ENCODE measurements at places on chromosomes 3 and 15.
A peak's percentile ranks its signal among the peaks of the same experiment; 100 is the strongest.

GRCh38 chr15:86772369-86773059 lies 692.8 kb downstream of the AGBL1 start:
- no peak for DNase-seq

- no peak for DNase-seq
Measured at GRCh38 chr15:63456258-63456657, 48.1 kb upstream of the USP3 start.

GRCh38 chr3:112569265-112569664 lies 7.4 kb downstream of the SLC35A5 start:
- no peak for DNase-seq

DNA sequence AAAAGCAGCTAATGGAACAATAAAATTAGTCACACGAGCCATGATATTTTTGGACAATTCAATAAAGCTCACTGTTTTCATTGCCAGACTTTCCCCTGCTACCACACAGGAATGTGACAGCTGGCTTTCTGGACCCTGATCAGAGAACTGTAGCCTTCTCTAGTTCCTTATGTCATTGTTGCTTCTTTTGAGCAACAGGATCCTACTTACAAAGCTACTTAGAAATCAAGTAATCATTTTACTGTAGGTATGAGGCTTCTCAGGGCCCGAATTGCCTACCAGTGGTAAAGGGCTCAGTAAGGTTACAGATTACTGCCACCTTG lies 94.3 kb upstream of the AADACL2 start:
- DNase-seq: no peak

DNA sequence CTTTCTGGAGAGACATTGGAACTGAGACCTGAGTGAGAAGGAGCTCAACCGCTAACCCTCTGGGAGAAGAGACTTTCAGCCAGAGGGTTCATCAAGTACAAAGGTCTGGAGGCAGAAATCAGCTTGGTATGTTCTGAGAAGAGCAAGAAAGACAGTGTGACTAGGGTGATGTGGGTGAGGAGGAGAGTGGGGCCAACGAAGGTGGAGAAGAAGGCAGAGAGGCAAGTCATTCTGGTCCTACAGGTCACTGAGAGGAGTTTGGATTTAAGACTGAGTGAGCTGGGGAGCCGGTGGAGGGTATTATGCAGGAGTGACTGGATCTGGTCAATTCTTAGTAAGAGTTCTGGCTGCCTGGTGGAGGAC lies 12.2 kb downstream of the XIRP1 start:
- no peak for DNase-seq

GRCh38 chr3:49161808-49162530 lies 4.2 kb downstream of the CCDC71 start:
- DNase-seq: no peak

DNA sequence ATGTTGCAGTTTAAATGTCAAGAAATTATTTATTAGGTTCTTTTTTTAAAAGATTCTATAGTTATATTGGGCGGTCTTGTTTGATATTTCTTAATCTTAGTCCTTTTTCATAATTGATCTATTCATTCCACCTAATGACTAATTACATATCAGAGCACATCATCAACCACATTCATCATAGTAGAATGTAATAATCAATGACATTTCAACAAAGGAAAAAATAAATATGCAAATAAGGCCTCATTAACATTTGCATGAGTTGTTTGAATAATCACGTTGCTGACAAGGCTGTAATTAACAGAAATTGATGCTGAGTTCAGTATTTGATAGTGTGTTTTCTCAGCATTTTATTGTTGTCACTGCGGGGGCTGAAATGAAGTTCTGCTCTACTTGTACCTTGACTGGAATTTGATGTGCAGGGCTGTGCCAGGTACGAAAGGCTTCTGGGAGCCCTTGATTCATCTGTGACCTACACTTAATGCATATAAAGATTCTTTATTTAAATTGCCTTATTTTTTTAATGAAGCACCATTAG lies 215.7 kb downstream of the TCF12 start:
- DNase-seq: no peak

DNA sequence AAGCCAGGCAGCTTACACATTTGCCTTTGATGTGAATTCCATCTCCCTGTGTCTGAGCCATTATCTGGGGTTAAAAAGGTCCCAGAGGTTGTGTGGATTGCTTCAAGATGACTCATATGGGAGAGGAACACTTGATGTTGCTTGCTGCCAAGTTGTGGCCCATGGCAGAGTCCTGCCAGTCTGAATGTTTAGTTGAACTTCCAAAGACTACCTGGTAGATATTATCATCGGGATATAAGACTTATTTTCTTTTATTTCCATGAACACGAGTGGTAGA lies 85.6 kb downstream of the TJP1 start:
- no peak for DNase-seq

GRCh38 chr3:123122525-123123315 lies 55.9 kb downstream of the PDIA5 start:
- DNase-seq: no peak

DNA sequence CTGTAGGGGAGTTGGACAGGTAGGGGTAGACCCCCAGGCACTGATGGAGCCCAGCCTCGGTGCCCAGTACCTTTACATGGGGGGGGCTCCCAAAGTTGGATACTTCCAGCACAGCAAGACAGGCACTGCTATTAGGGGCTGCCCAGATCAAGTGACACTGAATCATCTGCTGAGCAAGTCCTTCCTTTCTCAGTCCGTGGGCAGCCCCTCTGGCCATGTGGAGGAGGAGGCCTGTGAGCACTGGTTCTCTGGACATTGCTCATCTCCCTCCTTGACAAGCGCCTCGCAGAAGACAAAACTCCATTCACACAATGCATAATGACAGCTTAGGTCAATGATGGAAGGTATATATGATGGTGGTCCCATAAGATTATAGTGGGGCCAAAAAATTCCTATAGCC lies 35.7 kb downstream of the EEFSEC start:
- DNase-seq: no peak

GRCh38 chr3:130276203-130276803 lies 69.2 kb upstream of the COL6A5 start:
- DNase-seq: peak; percentile 21

- DNase-seq: no peak
Measured at GRCh38 chr15:45117308-45118130, 3.4 kb downstream of the DUOXA2 start.

GRCh38 chr15:77358545-77359240 lies 61.2 kb downstream of the PEAK1 start:
- DNase-seq: no peak

DNA sequence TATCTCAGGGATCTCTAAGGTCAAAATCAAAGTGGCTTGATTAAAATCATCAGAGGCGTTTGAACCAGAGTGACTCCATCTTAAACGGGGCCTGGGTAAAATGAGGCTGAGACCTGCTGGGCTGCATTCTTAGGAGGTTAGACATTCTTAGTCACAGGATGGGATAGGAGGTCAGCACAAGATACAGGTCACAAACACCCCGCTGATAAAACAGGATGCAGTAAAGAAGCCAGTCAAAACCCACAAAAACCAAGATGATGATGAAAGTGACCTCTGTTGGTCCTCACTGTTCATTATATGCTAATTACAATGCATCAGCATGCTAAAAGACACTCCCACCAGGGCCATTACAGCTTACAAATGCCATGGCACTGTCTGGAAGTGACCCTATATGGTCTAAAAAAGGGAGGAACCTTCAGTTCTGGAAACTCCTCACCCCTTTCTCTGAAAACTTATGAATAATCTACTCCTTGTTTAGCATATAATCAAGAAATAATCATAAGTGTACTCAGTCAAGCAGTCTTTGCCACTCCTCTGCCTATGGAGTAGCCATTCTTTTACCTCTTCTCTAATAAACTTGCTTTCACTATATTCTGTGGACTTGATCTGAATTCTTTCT lies 143.3 kb upstream of the SLCO3A1 start:
- no peak for DNase-seq

- DNase-seq: no peak
Measured at GRCh38 chr3:119786409-119786808, 4.5 kb downstream of the NR1I2 start.

DNA sequence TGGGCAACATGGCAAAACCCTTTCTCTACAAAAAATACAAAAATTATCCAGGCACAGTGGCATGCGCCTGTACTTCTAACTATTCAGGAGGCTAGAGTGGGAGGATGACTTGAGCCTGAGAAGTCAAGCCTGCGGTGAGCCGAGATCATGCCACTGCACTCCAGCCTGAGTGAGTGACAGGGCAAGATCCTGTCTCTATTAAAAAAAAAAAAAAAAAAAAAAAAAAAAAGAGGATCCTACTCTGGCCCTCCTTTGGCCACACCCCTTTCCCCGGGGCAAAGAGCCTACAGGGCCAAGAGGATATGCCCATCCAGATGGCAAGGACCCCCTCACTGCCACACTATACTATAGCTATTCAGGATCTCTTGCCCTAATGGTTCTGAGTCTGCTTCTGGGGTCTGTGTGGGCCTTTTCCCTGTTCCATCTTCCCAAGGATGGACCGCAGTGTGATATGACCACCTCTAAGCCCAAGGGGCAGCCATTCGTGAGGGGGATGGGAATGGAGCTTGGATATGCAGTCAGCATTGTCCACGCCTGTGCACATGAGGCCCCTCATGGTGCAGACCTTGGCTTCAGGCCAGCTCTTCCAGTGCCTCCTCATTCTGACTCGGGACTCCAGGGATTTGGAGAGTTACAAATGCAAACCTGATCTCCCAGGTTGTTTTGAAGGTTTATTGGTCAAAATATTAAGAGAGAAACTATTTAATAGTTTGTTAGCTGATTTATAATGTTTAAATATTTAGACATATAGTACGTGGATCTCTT lies 7.3 kb downstream of the TYRO3 start:
- no peak for DNase-seq

DNA sequence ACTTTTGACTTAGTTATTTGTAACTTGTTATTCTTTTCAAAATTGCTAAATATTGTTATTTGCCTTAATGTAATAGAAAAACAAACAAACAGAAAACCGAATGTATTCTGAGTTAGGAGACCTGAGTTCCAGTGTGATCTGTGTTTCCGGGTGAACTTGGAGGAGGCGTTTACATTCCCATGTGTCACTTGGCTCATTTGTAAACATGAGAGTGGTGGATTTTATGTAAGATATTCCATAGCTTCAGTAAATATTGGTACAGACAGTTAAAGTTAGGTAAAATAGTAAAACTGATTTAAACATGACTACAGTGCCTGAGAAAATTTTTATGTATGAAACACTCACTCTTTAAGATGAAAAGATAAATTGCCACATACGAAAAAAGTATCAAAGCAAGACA lies 287.3 kb upstream of the POU1F1 start:
- no peak for DNase-seq

- no peak for DNase-seq
Measured at GRCh38 chr3:71583566-71584393, at the start of gene FOXP1. TSS of gene FOXP1 (minus strand) at chr3:71583728. CDS start at chr3:71198381, 385,347 bp downstream.

DNA sequence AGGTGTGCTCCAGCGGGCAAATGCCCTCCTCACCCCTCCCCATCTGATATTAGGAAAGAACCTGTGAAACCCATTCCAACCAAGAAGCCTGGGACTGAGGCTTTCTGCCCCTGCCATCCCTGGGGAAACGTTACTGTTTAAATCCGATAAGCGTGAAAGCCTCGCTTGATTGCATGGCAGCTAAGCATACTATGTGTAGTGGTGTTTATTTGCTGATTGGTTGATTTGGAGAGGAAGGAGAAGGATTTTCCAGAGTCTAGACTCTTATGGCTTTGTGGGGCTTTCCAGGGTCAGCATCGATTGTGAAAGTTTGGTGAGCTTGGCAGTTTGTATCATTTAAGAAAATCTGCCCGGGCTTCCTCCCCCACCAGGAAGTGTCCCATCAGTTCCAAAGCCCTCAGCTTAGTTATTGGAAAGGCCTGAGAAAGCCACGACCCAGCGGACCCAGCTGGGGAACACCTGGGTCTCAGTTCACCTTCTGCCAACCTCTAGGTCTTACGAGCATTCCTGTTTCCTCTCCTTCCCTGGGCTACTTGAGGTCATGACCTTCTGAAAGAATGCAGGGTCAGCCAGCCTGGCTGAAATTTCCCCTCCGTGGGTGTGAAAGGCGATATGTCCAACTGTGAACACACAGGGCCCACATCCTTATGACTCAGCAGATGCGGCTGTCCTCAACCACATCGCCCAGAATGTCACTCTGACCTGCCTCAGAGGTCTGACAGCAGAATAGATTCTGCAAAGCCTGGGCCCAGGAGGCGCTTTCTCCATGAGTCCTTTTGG lies 62.8 kb upstream of the HERC1 start:
- DNase-seq: no peak

- DNase-seq: no peak
Measured at GRCh38 chr3:19595884-19596283, 338.1 kb downstream of the EFHB start.

GRCh38 chr3:46067401-46067800 lies 40.1 kb upstream of the XCR1 start:
- no peak for DNase-seq

DNA sequence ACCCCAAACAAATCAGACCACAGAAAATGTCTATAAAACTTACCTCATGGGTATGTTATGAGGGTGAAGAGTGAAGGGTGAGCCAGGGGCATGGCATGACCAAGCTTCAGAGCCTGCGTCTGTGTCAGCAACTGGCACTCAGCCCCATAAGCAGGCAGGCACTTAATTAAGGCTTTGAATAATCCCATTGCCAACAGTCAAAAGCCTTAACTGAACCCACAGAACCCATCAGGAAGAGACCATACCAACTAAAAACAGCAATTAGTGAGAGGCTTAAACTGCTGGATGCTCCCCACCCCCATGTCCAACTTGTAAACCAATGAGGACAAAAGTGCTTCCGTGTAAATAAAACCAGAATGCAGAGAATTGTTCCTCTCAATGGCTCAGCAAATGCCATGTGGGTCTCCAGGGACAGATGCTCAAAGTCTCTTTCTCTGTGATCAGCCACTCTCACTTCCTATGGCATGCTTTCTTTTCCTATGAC lies 126.0 kb downstream of the MYLK start:
- DNase-seq: no peak

DNA sequence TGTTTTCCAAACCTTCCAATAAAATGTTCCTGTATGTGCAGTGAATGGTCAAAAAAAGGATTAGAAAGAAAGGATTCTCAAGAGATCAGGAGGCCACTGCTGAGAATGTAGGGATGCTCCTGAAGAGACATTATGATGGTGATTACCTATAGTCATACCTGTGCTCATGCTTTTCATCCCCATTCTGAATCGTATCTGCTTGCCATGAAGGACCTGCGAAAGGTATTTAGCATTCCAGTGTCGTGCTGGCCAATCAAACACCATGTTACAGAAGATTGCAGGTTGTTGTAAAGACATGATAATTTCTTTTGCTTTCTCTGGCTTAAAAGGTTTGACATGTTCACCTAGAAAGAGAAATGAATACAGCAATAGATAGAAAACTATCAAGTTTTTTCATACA lies 16.1 kb downstream of the HSPBAP1 start:
- DNase-seq: no peak

- no peak for DNase-seq
Measured at GRCh38 chr3:123781571-123782275, 102.4 kb downstream of the MYLK start.
